ENCODE measurements at places on chromosomes 6 and 20.

GRCh38 chr6:52653151-52653550, 17.8 kb upstream of the TMEM14A start:
- DNase-seq = no peak

DNA sequence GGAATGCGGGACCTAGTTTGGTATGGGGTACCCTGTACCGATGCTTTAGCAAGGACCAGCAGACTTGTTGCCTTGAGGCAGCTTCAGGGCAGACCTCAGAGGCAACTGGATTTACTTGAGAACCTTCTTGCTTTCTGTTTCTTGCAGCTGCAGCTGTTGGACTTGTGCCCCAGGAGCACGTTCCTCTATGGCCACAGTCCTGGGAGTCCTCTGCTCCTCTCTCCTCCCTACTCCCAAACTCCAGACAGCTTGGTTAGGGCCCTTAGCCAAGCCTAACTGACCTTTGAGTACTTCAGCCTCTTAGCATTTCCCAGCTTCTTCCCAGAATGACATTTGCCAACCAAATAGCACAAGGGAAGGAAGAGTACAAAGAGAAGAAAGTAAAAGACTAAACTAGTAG, 34.7 kb downstream of the GHRH start:
- DNase-seq = no peak

GRCh38 chr6:36697481-36697903, at the start of gene RAB44:
TSS of gene RAB44 (plus strand) at chr6:36697826. CDS start at chr6:36704236, 6,410 bp downstream.
- no peak for DNase-seq

GRCh38 chr6:5468586-5468985, 207.3 kb downstream of the FARS2 start:
- no peak for DNase-seq

GRCh38 chr20:17456279-17456678, 74.9 kb downstream of the BFSP1 start:
- no peak for DNase-seq

GRCh38 chr20:39103732-39104131, 141.6 kb downstream of the DHX35 start:
- no peak for DNase-seq

DNA sequence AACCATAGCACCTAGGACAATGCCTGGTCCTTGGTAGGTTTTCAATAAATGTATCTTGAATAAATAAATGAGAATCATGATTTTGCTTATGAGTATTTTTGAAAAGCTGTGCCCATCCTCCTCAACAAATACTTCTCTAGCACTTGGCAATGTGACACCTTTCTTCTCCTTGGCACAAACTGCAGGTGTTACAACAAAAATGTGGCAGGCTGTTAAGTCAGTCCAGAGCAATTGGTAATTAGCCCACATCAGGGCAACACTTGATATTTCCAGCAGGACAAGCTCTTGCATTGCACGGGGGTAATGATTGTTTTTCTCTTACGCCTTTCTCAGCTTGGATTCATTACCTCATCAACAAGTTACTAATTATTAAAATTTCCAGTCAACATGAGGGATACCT, 31.6 kb upstream of the SNX9 start:
- no peak for DNase-seq

DNA sequence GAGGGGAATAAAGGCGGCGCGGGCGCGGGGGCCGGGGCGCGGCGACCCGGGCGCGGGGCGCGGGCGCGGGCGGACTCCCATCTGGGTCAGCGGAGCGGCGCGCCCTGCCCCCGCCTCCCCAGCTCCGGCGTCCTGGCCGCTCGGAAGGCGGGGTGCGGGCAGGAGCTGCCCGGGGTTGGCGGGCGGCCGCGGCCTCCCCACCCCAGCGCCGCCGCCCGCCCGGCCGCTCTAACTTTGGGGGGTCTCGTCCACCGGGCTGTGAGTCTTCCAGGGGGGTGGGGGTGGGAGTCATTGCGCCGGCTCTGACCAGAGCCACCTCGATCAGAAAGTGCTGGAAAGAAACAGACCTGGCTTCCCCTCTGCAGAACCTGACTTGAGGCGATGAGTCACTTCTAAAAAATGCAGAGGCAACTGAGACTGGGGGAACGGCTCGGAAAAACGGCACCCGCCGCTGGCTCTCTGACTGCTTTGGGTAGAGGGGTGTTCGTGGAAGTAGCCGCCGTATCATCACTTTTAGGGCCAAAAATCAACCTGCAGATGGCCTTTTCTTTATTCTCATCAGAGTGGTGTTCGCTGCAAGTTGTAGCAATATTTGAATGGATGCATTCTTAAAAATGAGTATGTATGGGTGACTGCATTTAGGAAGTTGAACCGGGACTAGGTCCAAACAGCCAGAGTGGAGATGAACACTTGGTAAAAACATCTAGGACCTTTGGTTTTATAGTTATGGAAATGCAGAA, 667 bp downstream of the CAP2 start:
- peak; percentile 24 for DNase-seq

DNA sequence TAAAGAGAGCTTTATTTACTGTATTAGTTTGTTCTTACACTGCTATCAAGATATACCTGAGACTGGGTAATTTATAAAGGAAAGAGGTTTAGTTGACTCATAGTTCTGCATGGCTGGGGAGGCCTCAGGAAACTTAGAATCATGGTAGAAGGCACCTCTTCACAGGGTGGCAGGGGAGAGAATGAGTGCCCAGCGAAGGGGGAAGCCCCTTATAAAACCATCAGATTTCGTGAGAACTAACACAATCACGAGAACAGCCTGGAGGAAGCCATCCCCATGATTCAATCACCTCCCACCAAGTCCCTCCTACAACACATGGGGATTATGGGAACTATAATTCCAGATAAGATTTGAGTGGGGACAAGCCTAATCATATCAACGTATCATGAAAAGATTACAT, 27.2 kb downstream of the ARID1B start:
- DNase-seq = no peak

GRCh38 chr20:7975851-7976414, 35.7 kb upstream of the HAO1 start:
- DNase-seq = no peak

DNA sequence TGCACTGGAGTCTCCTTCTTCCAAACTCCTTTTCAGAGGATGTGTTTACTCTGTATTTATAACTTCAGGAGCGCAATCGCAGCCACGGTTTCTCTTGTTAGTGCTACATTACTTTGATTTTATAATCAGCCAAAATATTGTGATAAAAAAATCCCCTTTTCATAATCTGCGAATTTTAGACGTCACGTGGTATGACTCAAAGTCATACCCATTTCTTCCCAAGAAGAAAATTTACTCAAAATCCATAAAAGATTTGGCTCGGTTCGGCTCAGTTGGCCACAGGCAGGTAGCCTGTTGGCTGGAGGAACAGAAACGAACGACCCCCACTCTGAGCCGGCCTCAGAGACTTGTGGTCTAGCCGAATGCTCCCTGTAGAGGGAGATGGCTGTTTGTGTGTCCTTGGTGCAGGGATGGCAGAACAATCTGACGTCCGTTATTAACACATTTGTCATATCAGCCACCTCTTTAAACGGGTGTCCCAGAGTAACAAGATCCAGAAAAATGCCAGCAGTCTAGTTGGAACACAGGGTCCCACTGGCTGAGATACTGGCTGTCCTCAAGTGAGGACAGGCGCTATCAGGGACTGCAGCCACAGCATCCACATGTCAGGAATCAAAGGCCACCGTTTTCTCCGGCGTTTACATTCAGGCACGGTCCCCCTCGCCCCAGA, 247.6 kb downstream of the DLL1 start:
- DNase-seq = no peak

DNA sequence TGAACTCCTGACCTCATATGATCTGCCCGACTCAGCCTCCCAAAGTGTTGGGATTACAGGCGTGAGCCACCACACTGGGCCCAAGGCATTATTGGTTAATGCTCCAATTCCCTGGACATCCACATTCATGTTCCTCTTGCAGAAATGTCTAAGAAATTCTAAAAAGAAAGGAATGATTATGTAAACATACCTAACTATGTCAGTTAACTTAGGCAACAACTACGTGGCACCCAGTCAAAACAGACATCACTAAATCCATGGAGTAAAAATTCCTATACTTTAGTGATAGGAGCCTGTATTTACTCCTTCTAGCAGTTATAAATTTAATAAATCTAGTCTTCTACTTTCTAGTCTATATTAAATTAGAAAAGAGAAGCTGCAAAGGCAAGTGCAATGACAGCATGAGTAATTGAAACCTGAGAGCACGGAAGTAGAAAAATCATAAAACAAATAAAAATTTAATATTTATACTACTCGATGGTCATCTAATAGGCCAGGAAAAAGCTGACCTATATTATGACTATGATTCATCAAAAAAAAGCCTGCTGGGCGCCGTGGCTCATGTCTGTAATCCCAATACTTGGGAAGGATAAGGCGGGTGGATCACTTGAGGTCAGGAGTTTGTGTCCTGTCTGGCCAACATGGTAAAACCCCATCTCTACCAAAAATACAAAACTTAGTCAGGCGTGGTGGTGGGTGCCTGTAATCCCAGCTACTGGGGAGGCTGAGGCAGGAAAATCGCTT, 4.2 kb downstream of the AHI1 start:
- DNase-seq = no peak

GRCh38 chr6:43541774-43542471, 25.0 kb downstream of the POLR1C start:
- DNase-seq = no peak

- no peak for DNase-seq
Measured at GRCh38 chr6:20773822-20774221, 239.6 kb downstream of the CDKAL1 start.

DNA sequence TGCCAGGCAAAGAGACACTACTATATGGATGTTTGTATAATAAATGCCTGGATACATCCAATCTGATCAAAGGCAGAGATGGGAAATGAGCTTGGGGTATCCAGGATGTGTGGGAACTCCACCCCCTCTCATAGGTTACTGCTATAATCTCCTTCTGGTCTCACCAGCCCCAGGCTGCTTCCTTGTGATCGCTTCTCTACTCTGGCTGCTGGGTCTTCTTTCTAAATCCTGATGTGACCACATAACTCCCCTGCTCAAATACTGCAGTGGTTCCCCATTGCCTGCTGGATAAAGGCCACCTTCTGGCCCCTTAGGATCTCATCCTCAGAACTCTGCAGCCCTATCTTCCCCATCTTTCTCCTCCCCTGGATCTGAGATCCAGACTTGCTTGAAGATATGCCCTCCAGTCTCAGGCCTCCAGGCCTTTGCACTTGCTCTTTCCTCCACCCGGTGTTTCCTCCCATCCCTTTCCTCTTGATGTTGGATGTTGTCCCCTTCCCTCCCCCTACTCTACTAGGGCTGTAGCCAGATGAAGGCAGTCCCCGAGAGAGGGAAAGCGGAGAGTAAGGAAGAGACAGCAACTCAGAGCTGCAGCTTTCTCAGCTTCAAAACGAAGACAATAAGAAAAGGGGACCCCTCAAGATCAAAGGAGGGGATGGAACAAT, 828 bp upstream of the XKR7 start:
- no peak for DNase-seq

GRCh38 chr20:63930971-63931553, 25.2 kb downstream of the UCKL1 start:
- DNase-seq = no peak

- no peak for DNase-seq
Measured at GRCh38 chr20:24340933-24341332, 128.5 kb upstream of the SYNDIG1 start.

- no peak for DNase-seq
Measured at GRCh38 chr20:57711311-57711712, 1.5 kb upstream of the PMEPA1 start.

- no peak for DNase-seq
Measured at GRCh38 chr6:116239256-116239655, 14.6 kb downstream of the TSPYL4 start.

GRCh38 chr6:946546-946945, 253.6 kb upstream of the EXOC2 start:
- no peak for DNase-seq

DNA sequence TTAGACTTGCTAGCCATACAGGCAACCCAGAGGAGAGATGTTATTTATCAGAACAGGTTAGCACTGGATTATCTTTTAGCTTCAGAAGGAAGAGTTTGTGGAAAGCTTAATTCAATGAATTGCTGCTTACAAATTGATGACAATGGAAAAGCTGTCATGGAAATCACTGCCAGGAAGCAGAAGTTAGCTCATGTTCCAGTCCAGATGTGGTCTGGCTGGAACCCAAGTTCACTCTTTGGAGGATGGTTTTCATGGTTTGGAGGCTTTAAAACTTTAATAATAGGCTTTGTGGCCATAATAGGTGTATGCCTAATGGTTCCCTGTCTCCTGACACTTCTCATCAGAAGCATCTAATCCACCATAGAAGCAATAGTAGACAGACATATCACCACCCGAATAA, 699.0 kb downstream of the PHF3 start:
- no peak for DNase-seq

- DNase-seq = no peak
Measured at GRCh38 chr6:51411496-51412125, 592.9 kb downstream of the TFAP2B start.

GRCh38 chr6:137800762-137801161, 66.3 kb upstream of the TNFAIP3 start:
- DNase-seq = no peak

DNA sequence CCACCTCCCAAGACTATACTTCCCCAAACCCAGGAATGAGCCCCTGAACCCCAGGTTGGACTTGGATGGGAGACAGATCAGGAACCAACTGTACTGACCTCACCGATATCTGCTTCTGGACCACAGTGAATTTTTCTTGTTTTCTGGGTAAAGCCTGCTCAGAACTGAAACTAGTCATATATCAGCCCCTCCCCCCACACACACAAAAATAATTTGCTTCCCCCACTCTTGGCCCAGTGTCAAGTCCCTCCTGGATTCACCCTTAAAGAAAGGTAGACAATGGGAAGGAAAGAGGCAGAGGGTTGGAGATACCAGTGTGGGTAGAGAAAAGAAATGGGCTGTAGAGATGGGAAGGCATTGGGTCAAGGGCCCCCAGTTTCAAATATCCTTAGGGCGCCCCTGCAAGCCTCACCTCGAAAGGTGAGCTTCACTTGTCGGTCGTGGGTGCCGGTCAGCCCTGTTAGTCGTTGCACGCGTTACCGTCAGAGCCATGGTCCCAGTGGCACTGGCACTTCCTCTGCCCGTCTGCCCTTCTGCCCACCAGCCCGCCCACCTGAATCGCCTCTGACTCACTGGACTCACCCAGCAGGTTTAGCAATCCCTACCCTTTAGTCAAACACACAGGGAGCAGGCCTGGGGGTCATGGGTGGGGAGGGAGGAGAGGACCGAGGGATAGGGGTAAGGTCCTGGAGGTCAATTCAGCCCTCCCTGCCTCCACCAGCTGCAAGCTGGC, 8.5 kb upstream of the SPAG4 start:
- no peak for DNase-seq

- DNase-seq = no peak
Measured at GRCh38 chr20:20427227-20427864, 59.4 kb downstream of the INSM1 start.

Data from stimulated activated CD8-positive, alpha-beta memory T cell treated with anti-CD3 and anti-CD28 coated beads, Interleukin-4, amount 100 ng/mL, for 48 hours (primary cell).